ENCODE measurements at places on chromosomes 16 and 17.
A peak's percentile ranks its signal among the peaks of the same experiment; 100 is the strongest.

DNA sequence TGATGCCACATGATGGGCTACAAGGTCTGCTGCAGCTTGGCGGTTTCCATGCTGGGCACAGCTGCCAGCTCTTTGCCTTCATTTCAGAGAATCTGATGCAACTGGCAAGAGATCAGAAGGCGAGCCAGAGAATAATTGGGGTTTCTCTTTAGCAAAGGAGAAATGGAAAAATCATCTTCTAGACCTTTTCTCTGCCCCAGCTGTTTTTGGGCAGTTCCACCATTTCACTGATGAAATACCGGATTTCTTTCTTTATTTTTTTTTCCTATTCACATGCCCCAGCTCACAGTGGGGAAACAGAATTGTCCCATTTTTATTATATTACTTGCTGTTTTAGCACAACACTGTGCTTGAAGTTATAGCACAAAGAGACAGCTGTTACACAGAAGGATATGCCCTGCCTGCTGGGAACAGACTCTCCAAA is 439.3 kb upstream of the GOT2 start:
- H3K27me3 ChIP-seq: no peaks in the 10 kb centered on the region
- DNase-seq: no peak
- no peak overlapping the region for H3K27ac ChIP-seq
- H3K4me1 ChIP-seq: no peaks in the 10 kb centered on the region

DNA sequence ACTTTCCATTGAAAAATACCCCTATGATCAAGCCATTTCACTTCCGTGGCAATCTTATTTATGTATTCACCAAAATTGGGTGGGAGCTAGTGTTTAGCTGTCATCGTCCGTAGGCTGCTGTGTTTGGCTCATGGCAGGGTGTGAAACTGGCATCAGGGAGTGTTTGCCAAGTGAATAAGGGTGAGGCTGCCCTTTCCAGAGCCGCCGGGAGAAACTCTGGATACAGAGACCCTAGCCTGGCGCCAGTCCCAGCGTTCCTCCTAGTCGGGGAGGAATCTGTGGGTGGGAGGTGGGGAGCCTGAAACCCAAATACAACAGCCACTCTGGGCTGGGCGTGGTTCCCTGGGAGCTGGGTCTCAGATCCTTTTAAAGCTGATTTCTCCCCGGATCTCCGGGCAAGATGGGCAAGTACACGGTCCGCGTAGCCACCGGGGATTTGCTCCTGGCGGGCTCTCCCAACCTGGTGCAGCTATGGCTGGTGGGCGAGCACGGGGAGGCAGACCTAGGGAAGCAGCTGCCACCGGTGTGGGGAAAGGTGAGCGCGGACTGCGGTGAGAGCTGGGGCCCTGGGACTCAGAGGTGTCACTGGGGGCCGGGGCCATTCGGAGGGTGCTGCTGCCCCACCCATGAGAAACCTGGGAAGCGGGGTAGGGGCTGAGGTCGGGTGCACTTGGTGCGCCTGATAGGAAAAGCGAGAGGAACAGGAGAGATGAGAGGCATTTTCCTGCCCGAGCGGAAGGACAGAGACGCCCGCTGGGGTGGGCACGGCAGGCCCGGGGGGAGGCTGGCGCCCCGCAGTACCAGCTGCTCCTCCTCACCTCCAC is 62.1 kb upstream of the TEKT1 start:
- H3K4me3 ChIP-seq: no peak overlapping the region
- DNase-seq: no peak
- no peak overlapping the region for H3K27ac ChIP-seq
- no peaks in the 10 kb centered on the region for H3K4me1 ChIP-seq
- H3K27me3 ChIP-seq: peaks cover 8% of the 10 kb centered on the region

DNA sequence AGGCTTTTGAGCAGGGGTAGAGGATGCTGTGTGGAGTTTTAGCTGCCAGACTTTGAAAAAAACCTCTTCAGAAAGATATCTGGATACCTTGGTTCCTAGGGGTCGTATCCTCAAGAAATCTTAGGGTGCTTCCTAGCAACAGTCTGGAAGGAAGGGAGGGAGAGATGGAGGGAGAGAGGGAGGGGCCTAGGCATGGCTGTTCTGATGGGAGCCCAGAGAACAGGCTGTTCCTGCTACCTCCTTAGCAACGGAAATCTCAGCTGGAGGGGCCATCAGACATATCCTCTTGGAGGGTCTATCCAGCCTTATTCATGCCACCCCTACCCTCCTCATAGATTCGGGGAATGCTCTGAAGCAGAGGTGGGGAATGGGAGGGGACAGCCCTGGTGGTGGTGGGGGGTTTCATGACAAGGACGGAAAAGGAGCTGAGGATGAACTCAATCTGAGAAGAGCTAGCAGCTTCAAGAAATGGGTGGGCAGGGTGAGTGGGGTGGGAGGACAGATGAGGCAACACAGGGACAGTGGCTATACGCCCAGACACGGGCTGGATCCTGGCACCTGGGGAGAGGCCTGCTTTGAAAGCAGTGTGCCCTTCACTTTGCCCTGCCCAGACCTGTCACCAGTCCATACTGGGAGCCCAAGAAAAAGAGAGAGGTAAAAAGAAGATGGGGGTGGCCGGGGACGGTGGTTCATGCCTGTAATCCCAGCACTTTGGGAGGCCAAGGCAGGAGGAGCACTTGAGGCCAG is 2.9 kb upstream of the THRA start:
- H3K27ac ChIP-seq: peak overlapping the region; percentile 80
- H3K36me3 ChIP-seq: no peaks in the 10 kb centered on the region
- no peaks in the 10 kb centered on the region for H3K27me3 ChIP-seq
- no peak for DNase-seq
- no peak overlapping the region for H3K4me3 ChIP-seq

- H3K36me3 ChIP-seq: no peaks in the 10 kb centered on the region
- DNase-seq: no peak
- no peak overlapping the region for H3K4me3 ChIP-seq
- H3K27me3 ChIP-seq: no peaks in the 10 kb centered on the region
- no peak overlapping the region for H3K27ac ChIP-seq
These were observed 2.7 kb downstream of the TBCD start for GRCh38 chr17:82754297-82755208.

- no peaks in the 10 kb centered on the region for H3K36me3 ChIP-seq
- DNase-seq: no peak
- no peaks in the 10 kb centered on the region for H3K4me1 ChIP-seq
- no peaks in the 10 kb centered on the region for H3K27me3 ChIP-seq
These were observed 10.2 kb downstream of the PITPNM3 start for GRCh38 chr17:6546069-6546718.

- H3K27ac ChIP-seq: no peak overlapping the region
- DNase-seq: no peak
- no peaks in the 10 kb centered on the region for H3K4me1 ChIP-seq
- no peaks in the 10 kb centered on the region for H3K36me3 ChIP-seq
- H3K27me3 ChIP-seq: no peaks in the 10 kb centered on the region
These were observed 125.0 kb downstream of the HS3ST3A1 start for GRCh38 chr17:13476720-13477119.

DNA sequence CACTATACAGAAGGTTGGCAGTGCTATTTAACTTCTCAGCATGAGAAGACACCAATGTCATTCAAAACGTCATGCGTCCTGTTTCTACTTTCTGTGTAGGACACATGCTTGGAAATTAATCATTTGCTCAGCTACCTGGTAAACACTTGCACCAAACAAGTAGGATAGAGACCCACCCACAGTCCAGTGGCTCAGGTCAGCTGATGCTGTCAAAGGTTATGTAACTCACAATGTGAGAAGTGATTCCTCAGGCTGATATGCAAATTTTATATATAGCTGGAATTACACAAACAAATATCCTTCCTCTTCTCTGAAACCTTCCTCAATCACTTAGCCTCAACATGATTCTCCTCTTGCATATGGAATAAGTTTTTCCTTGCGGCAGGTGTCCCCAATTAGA is 59.6 kb downstream of the ZZEF1 start:
- no peak overlapping the region for H3K4me3 ChIP-seq
- H3K4me1 ChIP-seq: no peaks in the 10 kb centered on the region
- H3K27ac ChIP-seq: no peak overlapping the region
- no peaks in the 10 kb centered on the region for H3K36me3 ChIP-seq

- H3K4me3 ChIP-seq: no peak overlapping the region
- H3K36me3 ChIP-seq: no peaks in the 10 kb centered on the region
- H3K27me3 ChIP-seq: peaks cover 2% of the 10 kb centered on the region
These were observed 23.4 kb downstream of the SLC25A10 start for GRCh38 chr17:81735264-81736102.

- no peak overlapping the region for H3K4me3 ChIP-seq
- no peaks in the 10 kb centered on the region for H3K27me3 ChIP-seq
- no peak for DNase-seq
- no peak overlapping the region for H3K27ac ChIP-seq
- no peaks in the 10 kb centered on the region for H3K4me1 ChIP-seq
These were observed 60.5 kb downstream of the MRC2 start for GRCh38 chr17:62687997-62688396.

DNA sequence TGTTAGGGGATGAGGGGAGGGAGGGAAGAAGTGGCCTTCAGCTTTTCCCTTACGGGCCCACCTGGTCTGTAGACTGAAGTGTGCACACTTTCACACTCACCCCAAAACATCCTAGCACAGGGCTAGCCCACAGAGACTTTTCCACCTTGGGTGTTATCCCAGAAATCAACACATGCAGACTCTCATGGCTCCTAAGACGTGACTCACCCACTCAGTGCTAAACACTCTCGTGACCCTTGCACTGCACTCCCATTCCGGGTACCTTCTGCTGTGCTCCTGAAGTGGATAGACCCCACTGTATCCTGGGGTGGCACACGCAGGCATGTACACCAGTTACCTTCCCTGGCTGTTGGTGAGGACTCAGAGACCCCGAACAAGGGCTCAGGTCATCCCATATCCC is 23.0 kb upstream of the ABCC3 start:
- H3K4me1 ChIP-seq: no peaks in the 10 kb centered on the region
- DNase-seq: no peak
- H3K27me3 ChIP-seq: no peaks in the 10 kb centered on the region
- no peaks in the 10 kb centered on the region for H3K36me3 ChIP-seq
- H3K27ac ChIP-seq: no peak overlapping the region

DNA sequence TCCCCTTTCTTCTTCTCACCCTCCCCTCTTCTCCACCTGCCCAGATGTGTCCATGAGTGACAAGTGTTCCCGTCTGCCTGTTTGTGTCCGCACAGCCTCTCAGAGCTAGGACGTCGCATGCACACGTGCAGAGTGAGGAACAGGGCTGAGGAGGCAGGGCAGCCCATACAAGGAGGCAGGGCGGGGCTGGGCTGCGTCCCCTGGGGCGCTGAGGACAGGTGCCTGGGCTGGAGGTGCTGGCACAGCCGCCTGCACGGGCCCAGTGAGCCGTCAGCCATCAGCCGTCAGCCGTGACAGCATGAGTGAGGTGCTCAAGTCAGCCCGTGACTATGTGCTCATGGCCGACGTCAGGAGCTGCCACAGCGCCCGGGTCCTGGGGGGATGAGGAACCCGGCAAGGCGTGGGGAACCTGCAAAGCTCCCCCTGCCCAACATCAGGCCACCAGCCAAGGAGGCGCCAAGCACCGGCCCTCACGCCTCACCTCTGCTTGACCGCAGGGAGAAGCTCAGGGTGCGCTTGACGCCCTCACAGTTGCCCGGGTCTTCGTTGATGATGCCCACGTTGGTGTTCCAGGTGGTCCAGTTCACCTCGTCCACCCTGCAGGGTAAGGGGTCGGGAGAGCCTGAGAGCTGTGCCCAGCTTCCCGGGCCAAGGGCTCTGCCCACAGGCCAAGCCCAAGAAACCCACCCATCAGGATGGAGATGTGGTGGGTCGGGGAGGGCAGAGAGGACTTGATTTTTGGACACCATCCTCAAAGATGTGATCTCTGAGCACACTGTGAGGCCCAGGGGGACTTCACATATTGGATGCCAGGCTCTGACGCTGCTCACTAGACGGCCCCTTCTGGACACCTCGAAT is 13.7 kb upstream of the TRPV3 start:
- no peaks in the 10 kb centered on the region for H3K27me3 ChIP-seq
- no peak overlapping the region for H3K4me3 ChIP-seq
- no peaks in the 10 kb centered on the region for H3K36me3 ChIP-seq

DNA sequence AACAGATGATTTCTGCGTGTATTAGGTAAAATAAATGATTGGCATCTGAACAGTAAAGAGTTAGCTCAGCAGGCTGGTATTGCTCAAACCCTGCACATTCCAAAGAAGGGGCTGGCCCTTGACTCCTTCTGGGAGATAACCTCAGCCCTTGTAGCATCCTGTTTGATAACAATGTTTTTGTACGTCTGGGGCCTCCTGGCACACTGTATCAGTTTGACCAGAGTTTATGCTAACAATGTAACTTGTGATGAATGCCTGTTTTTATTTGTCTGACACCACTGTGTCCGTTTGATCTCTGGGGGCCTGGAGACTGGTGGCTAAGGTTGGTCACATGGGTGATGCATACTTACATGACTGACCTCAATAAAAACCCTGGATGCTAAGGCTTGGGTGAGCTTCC is 43.8 kb upstream of the NDRG4 start:
- peak overlapping the region; percentile 49 for H3K27ac ChIP-seq
- no peak overlapping the region for H3K4me3 ChIP-seq
- no peaks in the 10 kb centered on the region for H3K4me1 ChIP-seq
- no peaks in the 10 kb centered on the region for H3K36me3 ChIP-seq

- no peaks in the 10 kb centered on the region for H3K36me3 ChIP-seq
- H3K4me3 ChIP-seq: no peak overlapping the region
- no peak overlapping the region for H3K27ac ChIP-seq
These were observed 117.7 kb downstream of the HS3ST3A1 start for GRCh38 chr17:13484020-13484419.

- H3K27ac ChIP-seq: no peak overlapping the region
- H3K27me3 ChIP-seq: no peaks in the 10 kb centered on the region
- DNase-seq: no peak
- no peak overlapping the region for H3K4me3 ChIP-seq
- H3K36me3 ChIP-seq: no peaks in the 10 kb centered on the region
- no peaks in the 10 kb centered on the region for H3K4me1 ChIP-seq
These were observed 28.3 kb upstream of the APPBP2 start for GRCh38 chr17:60554377-60554788.

DNA sequence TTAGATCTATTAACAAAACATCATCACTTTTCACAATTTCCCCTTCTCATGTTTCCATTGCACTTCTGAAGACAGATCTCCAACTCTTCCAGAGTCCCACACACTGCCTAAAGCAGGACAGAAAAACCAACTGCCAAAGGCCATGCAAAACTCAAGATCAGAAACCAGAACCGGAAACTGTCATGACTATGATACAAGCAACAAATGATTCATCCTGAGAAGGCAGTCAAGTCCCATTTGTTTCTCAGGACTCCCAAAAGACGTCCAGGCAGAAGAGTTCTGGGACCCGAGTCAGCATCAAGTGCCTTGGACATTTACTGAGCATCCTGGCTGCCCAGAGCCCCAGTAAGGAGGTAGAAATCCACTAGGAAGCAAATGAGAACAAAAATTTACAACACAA is 38.8 kb downstream of the ERN1 start:
- no peak overlapping the region for H3K4me3 ChIP-seq
- H3K4me1 ChIP-seq: no peaks in the 10 kb centered on the region
- no peaks in the 10 kb centered on the region for H3K27me3 ChIP-seq
- H3K36me3 ChIP-seq: no peaks in the 10 kb centered on the region
- no peak overlapping the region for H3K27ac ChIP-seq

GRCh38 chr17:72421128-72422092 is 300.6 kb downstream of the SOX9 start:
- H3K4me1 ChIP-seq: no peaks in the 10 kb centered on the region
- H3K27ac ChIP-seq: no peak overlapping the region
- H3K36me3 ChIP-seq: no peaks in the 10 kb centered on the region
- H3K27me3 ChIP-seq: no peaks in the 10 kb centered on the region
- DNase-seq: no peak
- no peak overlapping the region for H3K4me3 ChIP-seq

All from uterus (tissue), 4 donors.